Cardiac septum (tissue), 1 donor: ENCODE measurements at places on chromosomes 12 and 14. TPM values are rescaled to one million over a fixed set of nuclear protein-coding genes. Genes with fewer than 3 reads are reported as not detected.
A peak's percentile ranks its signal among the peaks of the same experiment; 100 is the strongest.

DNA sequence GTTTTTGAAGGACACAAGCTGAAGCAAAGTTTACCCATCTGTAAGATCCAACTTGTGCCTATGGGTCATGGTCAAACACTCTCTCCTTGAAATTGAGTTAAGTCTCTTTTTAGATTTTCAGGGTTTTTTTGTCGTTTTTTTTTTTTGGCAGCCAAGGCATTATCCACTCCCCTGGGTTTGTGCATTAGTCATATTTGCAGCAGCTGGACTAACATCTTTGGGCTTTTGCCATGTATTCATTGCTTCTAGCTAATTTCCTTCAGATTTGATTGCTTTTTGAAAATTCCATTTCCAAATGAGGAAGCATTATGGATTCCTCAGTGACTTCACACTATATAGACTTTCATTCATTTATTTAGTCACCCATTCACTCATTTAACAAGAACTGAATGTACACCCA, 80.3 kb upstream of the SRRM4 start:
- no peak for DNase-seq

The PRDM4 gene
- 13.2 TPM for total RNA-seq

GRCh38 chr14:99534863-99535262, 53.7 kb downstream of the CCNK start:
- no peak for DNase-seq

DNA sequence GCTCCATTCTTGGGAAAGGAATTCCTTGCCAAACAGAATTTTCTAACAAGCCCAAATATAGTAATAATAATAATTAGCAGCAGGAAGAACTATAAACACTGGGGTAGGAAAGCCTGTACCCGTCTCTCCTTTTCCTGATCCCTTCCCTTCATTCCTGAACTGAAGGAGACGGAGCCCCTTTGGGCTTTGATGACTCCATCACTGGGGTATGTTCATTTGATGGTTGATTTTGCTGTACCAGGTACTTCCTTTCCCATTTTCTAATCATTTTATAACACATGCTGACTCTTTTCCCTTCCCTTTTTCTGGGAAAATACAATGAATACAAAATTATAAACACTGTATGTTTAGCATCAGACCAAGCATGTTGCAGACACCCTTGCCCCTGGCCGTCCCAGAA, 3.6 kb upstream of the RCOR1 start:
- no peak for DNase-seq

The TSPAN11 gene
- total RNA-seq: 1.9 TPM

The KRT85 gene
- not detected for total RNA-seq

GRCh38 chr12:56565510-56566101, 44.0 kb downstream of the RBMS2 start:
- peak; percentile 88 for DNase-seq

DNA sequence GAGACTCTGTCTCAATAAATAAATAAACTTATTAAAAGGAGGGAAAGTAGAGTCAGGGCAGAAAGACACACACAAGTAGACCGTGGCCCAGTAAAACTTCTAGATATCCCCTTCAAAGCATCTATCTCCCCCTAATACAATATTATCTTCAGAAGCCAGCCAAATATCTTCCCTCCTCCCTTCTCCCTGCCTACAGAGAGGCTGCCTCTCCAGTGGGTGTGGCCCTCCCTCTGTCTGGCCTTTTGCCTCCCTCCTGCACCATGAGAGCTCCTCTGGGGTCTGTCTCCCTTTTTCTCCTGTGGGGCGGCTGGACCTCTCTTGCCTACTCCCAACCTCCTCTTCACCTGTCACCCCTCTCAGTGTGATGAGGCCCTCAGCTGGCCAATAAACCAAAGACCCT, 139.2 kb downstream of the EGLN3 start:
- no peak for DNase-seq

DNA sequence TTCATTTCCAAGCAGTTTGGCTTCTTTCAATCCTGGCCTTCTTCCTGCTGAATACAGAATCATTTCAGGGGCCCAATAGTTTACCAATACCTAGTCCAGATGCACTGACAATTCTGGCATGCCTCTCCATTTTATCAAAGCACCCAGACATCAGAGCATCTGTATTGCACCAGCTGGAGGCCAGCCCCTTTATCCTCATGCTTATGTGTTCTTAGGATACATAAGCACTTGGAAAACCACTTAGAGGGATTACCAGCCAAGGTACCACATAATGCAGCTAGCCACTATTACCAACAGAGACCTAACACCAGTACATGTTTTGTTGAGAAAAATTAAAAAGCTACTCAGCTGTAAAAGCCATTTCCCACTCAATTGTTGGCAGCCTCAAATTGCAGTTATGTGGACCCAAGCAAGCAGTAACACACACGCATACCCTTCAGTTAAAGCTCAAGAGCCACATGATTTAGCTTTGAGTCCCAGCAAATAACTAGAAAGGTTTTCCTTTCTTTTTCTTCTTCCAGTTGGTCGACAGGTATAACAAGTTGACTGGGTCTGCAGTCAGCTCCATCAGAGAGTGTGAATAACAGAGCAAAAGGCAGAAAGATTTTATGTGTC, 263.8 kb downstream of the DIO2 start:
- DNase-seq: no peak

The TMEM233 gene
- 1.2 TPM for total RNA-seq

GRCh38 chr12:50934371-50934851, 17.9 kb upstream of the HIGD1C start:
- no peak for DNase-seq

DNA sequence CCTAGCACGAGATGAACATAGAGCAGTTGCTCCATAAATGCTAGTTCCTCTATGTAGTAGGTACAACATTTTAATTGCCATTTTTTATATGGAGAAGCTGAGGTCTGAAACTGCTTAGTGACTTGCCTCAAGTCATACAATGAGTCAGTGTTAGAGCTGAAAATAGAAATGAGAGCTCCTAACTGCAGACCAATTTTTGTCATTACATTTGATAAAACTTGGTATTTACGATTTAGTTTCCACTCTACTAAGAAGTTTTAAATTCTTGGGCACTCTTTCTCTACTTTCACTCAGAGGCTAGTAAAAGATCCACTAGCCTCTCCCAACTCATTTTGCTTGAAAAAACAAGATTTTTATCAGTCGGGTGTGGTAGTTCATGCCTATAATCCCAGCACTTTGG, 8.1 kb upstream of the TMED10 start:
- DNase-seq: no peak

- no peak for DNase-seq
Measured at GRCh38 chr12:58487255-58487654, 433.0 kb downstream of the LRIG3 start.

GRCh38 chr12:76178452-76178851, 94.0 kb upstream of the NAP1L1 start:
- DNase-seq: no peak
